ENCODE measurements at places on chromosomes 5 and 9.

DNA sequence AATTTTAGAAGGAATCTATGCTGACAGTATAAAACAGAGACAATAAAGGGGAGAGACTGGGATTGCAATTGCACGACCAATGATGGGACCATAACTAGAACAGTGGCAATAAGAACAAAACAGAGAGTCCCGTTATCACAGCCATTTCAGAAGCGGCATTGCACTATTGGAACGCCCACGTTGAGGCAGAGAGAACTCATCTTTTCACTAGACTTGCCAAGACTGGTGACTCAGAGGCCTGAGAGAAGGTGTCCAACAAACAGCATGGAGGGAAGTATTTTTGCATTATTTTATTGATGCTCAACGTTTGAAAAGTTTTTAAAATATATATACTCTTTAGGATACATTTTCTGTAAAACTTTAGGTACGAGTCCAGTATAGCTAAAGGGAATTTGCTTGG is 737.7 kb downstream of the TLE1 start:
- no peak for DNase-seq

DNA sequence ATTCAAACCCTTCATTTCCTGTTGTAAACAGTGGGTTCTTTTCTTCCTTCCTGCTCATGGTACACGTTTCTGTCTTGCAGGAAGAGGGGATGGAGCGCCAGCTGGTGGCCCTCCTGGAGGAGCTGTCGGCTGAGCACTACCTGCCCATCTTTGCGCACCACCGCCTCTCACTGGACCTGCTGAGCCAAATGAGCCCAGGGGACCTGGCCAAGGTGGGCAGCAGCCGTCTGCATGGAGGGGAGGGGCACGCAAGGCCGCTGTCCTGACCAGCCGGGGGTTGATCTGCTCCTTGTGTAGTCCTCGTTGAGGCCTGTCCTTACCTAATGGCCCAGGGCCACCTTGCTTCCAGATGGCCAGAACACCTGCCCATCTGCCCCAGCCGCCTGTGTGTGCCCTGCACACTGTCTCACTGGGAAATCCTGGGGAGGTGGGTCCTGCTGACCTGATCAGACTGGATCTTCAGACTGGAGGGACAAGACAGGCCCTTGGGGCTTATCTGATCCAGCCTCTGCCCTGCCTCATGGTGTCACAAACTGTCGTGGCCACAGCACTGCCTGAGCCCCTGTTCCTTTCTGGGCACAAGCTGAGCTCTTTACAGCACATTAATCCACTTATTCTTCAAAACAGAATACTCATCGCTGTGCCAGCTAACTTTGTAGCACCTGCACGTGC is 44.7 kb downstream of the LRSAM1 start:
- DNase-seq = no peak

DNA sequence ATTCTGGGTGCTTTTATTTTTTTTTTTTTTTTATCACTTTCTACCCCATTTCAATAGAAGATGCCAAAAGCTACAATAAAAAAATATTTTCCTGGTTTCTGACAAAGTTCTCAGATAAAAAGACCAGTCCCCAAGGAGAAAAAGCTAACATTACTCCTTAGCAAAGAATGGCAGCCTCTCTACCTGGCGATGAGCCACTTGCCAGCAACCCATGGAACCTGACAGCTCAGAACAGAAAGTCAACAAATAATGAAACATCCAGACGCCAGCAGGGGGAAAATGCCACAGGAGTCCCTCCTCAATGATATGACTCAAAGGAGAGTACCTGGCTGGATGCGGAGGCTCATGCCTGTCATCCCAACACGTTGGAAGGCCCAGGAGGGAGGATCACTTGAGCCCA is 123.2 kb downstream of the MYO10 start:
- DNase-seq = peak; percentile 72

- no peak for DNase-seq
Observed at GRCh38 chr9:92245005-92245797, 48.3 kb downstream of the IARS1 start.

DNA sequence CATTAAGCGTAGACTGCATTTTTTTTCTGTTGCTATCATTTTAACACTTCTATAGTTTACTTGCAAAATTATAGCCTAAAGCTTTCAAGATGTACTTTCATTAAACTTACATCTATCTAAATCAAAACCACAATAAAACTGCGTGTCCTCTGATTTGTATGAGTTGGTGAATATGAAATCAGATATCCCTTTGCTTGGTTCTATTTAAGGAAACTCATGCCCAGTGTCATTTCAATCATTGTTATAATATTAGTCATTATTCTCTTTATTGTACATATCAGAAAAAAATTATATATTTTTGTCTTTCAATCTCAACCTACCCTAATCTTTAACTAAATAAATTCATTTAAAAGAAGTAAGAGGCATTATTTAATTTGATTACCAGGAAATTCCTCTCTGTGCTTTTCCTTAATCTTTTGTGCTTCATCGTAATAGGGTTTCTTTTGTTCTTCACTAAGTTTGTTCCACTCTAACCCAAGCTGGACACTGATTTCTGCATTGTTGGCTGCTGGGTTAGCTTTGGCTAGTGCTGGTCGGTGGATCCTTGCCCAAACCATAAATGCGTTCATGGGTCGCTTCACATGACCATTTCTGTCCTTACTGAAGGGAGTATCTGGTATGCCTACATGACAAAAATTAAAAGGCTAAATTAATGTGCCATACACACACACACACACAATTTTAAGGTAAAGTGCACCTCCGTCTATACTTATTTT is 3.8 kb downstream of the SOX30 start:
- DNase-seq = no peak

DNA sequence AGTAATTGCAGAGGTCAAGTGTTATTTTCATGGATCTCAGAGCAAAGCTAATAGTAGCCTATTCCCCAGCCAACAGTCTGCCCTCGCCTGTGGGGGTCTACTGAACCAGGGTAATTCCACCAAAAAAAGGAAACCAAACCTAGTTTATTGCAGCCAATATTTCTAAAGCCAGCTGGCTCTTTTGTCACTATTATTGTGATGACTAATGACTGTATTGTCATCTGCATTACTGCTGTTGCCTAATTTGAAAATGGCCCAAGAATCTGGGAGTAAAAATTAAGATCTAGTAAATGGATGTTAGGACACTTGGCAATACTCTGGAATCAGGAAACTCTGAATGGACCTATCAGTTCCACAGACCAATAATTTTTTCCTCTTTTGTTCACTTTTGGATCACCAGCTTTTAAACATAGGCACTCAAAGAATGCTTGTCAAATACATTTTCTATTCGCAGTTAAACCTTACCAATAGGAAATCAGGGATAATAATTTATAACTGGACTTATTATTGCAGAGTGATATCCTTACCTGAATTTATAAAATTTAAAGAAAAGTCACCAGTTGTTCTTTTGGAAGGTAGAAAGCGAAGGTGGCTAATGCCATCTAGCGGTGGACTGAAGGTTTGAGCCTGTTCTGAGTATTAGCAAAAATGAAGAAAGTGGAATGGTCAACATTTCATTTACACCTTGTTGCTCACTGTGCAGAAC is 69.2 kb downstream of the SYK start:
- DNase-seq = peak; percentile 27

DNA sequence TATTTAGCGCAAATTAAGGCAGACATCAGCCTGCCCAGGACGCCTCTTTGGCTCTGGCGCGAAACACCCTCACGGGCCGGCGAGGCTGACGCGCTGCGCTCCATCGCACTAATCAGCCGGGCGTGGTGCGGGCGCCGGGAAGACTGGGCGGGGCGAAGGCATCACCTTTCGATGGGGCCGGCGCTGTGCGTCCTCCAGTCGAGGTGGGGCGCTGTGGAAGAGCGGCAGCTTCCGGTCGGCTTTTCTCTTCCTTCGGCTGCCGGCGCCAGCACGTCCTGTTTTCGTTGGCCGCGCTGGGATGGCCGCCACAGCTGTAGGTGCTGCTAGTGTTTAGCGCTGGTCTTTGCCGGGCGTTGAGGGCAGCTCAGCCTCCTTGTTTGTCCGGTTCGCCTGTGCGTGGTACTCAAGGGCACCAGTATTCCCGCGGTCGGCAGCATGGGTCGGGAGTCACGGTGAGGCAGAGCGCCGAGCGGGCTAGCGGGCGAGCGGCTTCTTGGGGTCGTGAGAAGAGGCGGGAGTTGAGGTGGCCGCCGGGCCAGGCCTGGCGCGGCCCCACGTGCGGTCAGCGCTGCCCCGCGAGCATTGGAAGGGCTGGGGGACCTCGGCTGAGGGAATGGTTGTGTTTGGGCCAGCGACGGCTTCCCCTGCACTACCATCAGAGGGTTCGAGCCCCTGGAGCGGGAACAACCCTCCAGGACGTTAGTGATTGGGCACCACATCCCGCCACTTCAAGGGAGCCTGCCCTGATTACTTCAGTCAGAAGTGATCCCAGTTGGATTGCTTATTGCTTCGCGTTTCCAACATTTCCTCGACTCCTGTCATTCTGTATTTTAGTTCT is at the start of gene DDX46:
Gene DDX46, plus strand, starts transcription at position 276 of the 838 bp plus-strand sequence. Its CDS starts 160 bp downstream, at position 436.
- DNase-seq = peak; percentile 94

- no peak for DNase-seq
Observed at GRCh38 chr5:37777432-37778130, 62.3 kb downstream of the GDNF start.

DNA sequence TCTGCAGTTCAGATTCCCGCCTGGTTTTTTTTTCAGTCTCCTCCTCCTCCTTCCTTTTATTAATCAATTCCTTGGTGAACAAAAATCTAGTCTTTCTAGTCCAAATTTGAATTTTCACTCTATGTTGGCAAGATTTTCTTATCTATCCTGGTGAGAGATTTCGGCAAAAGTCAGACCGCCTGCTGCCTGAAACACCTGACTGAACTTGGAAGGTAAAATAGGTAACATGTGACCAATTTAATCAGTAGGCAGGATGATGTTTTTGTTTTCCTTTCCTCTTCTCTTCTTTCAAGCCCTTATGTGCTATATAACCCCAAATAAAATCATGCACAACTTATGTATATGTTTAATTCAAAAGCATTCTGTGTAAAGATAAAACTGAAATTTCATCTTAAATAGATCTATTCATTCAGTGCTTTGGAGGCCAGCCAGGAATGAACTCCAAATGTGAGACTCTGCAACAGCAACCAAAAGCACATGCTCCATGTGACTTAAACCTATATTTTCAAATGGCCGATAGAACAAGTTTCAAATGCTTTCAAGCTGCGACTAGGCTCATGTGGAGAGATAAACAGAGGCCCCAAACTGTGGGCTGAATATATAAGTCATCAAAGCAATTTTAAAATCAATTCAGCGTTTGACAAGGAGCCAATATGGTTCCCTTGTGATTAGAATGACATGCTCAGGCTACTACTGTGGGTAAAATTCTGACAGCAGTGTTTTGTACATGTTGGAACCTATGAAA is 100.4 kb upstream of the SEMA6A start:
- no peak for DNase-seq

DNA sequence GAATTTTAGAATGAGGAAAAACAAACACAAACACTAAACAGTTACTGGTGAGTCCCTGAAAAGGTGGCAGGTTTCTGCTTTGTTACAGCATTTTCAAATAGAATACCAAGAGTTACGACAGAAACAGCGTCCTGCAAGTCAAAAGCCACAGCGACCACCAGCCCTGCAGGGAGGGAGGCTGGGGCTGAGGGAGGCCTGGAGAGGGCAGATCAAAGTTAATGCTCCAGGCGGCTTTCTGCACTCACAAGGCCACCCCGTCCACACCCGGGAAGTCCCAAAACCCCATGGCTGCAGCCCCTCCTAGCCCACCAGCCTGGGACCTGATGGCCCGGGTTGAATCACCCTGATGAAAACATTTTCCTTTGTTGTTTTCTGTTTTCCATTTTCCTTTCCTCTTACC is 29.3 kb downstream of the COL23A1 start:
- DNase-seq = no peak

DNA sequence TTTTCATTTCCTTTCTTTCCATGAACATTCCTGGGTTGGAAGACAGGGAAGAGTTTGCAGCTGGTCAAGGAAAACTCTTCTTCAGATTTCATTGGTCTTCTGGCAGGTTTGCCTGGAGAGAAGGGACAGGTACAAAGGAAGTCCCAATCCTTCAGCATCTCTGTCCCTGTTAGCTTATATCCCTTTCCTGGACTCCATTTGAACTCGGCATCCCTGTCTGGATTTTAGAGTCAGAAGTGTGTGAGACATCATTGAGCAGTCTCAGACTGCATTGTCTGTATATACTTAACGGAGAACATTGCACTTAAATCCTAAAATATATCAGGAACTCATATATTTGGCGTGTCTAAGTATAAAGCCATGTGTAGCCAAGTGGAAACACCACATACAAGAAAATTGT is 54.9 kb downstream of the ADGRV1 start:
- DNase-seq = no peak

DNA sequence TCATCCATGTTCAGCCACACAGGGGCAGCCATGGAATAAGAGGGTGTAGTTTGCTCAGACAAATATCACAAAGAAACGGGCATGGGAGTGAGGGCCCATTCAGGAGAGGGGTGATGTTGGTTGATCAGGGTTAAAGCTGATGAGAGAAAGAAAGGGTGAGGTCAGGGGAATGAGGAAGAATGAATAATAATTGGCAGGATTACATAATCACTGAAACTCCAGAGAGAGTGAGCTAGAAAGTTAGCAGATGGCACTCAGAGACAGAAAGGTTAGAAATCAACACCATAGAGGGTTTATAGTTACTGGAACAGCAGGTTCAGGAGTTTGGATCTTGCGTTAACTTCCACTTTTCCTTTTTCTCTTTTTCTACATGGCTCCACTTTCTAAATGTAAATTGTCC is 113.9 kb downstream of the TAF11L14 start:
- DNase-seq = no peak

DNA sequence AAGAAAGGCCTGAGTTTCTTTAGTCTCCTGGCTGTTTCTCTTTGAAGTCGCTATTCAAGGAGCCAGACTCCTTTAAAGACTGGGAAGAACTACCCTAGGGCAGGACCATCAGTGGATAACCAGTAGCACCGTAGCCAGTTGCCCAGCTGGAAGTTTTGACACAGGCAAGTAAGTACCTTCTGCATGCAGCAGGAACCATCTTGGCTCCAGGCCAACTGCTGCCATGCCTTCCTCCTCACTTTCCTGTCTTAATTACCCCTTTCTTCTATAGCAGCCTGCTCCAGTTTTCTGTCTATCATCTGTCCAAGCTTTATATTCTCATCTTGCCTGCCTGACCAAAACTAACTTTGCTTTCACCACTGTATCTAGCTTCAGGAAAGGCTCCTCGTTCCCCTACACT is 149.7 kb upstream of the SV2C start:
- no peak for DNase-seq
